ENCODE measurements at places on chromosomes 5 and 9.

GRCh38 chr5:123036391-123037103, at the start of gene PPIC:
Gene PPIC (minus strand): TSS chr5:123036725. CDS start chr5:123036625, 100 bp downstream.
- DNase-seq = peak; percentile 76

GRCh38 chr9:137820161-137820855, 57.3 kb upstream of the CACNA1B start:
- no peak for DNase-seq

GRCh38 chr5:88159591-88159990, 109.1 kb downstream of the TMEM161B start:
- no peak for DNase-seq

DNA sequence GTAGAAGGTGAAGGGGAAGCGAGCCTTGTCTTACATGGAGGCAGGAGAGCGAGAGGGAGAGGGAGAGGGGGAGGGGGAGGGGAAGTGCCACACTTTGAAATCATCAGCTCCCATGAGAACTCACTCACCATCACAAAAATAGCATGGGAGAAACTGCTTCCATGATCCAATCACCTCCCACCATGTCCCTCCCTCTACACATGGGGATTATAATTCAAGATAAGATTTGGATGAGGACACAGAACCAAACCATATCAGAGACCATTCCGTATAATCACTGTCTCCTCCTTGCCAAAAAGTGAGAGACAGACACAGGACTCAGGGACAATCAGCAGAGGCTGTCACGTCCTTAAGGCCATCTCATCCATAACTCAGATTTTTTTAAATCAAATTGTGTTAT, 187.7 kb upstream of the TAS2R1 start:
- no peak for DNase-seq

DNA sequence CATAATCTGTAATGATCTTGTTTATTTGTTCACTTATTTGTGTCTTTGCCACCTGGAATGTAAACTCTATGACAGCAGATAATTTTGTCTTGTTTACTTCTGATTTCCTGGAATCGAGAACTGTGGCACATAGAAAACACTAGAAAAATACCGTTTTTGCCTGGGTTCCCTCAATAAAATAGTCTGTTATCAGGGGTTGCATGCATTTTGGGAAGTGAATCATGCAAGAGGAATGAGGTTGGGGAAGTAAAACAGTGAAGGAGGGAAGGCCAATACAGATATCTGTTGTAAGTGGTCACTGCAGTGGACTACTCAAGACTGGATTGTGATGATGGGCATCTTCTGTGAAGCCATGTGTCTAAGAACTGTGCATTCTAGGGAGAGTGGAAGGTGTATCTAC, 45.2 kb upstream of the IL6ST start:
- DNase-seq = no peak

- no peak for DNase-seq
Measured at GRCh38 chr5:55860709-55861108, 9.6 kb downstream of the IL31RA start.

- no peak for DNase-seq
Measured at GRCh38 chr5:180596668-180597231, 5.5 kb upstream of the SCGB3A1 start.

GRCh38 chr9:38015266-38015665, 53.8 kb downstream of the SHB start:
- peak; percentile 47 for DNase-seq

GRCh38 chr5:41247135-41247534, 33.8 kb upstream of the C6 start:
- DNase-seq = no peak

- DNase-seq = no peak
Measured at GRCh38 chr5:61525512-61526206, 193.6 kb downstream of the ZSWIM6 start.

GRCh38 chr9:32672469-32672868, 37.0 kb upstream of the TAF1L start:
- peak; percentile 78 for DNase-seq

GRCh38 chr9:27990524-27990923, 417.2 kb upstream of the C9orf72 start:
- no peak for DNase-seq

DNA sequence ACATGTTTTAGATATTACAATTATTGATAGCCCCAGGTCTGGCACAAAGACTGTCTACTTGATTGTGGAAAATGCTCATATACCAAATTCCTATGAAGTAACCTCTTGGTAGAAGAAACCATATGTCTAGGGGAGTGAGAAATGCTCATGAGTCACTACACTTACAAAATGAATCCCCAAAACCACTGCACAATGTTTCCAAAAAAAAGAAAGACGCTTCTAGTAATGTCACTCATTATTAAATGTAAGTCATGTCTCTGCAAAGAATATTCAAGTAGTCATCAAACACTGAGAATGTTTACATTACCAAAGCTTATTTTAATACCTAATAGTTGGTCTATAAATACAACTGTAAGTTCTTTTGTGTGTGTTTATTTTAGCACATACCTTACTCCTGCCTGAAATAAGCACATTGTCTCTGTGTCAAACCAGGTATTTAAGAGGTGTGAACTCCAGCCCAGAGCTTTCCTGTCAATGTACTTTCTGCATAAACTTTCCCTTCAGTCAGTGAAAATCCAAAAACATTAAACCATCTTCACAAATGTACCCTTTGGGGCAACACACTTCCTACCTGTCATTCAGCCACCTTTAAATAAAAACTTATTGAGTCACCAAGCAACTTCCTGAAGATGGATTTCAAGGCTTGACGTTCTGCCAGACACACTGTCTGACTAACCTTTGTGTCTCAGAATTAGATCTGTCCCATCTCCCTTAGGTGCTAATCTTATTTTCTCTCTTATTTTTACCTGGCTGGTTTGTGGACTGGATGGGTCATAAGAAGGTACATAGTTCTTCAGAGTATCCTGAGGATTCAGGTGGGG, 194.0 kb downstream of the NFIB start:
- peak; percentile 70 for DNase-seq

- no peak for DNase-seq
Measured at GRCh38 chr5:113267361-113267900, 167.4 kb downstream of the TSSK1B start.

GRCh38 chr5:74206579-74207550, 433.7 kb downstream of the ENC1 start:
- DNase-seq = peak; percentile 94

GRCh38 chr9:1236061-1236460, 185.9 kb downstream of the DMRT2 start:
- DNase-seq = no peak

GRCh38 chr9:113178087-113178486, 27.3 kb downstream of the SLC31A2 start:
- peak; percentile 7 for DNase-seq

DNA sequence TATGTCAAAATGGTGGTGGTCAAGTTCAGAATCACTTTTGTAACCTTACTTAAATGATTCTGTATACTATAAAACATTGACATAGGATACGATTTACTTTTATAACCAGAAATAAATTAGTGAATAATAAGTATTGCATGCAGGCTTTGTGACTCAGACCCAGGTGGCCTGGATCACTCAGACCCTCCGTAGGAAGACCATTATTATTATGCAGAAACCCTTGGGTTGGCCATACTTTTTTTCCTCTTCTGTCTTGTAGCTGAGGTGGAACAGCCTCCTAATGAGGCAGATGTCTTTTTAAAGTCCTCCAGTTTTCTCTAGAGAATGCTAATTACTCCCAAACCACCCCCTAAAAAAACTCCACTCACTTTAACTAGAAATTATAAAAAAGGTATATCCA, 121.9 kb downstream of the LPAR1 start:
- DNase-seq = no peak

DNA sequence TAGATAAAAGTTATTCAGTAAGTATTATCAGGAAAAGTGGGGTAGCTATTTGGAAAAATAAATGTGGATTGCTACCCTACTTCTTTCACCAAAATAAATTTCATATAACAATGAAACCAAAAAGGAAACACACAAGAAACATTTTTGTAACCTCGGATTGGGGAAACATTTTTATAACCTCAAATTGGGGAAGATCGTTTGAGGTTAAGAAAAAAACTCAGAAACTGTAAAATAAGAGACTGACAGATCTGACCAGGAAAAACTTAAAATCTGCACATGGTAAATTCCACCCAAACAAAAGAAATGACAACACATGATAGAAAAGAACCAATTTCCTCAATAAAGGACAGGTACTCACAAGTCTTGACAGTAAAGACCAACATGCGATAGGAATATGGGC, 13.5 kb downstream of the EFCAB9 start:
- DNase-seq = no peak

- DNase-seq = peak; percentile 82
Measured at GRCh38 chr9:72665421-72665820, 144.0 kb downstream of the TMC1 start.

DNA sequence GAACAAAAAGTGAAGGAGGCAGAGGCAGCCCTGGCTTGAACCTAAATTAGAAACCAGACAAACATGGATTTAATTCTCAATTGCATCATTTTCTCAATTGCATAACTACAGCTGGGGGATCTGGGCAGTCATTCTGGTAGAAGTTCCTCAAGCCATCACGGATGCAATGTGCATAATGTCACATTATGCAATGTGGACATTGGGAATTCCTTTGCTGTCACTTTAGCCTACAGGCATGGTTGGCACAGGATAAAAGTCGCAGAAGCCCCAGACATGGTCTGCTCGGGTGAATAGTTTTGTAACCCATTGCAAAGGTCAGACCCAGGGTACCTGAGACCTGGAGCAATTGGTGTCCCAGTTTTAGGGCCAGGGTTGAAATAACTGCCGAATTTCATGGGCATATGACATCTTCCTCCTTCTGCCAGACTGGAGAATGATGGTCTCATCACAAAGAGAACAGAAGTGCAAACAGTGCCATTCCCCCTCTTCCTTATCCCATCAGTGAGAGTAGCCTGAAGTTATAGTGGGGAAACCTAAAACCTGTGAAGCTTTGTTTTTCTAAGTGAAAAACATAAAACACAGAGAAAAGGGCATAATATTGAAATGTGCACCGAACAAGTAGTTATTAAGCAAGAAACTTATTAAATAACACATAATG, 290.8 kb downstream of the MSX2 start:
- no peak for DNase-seq

GRCh38 chr5:140348104-140348503, 1.7 kb upstream of the HBEGF start:
- no peak for DNase-seq
